ENCODE measurements at places on chromosomes 6 and 20.

DNA sequence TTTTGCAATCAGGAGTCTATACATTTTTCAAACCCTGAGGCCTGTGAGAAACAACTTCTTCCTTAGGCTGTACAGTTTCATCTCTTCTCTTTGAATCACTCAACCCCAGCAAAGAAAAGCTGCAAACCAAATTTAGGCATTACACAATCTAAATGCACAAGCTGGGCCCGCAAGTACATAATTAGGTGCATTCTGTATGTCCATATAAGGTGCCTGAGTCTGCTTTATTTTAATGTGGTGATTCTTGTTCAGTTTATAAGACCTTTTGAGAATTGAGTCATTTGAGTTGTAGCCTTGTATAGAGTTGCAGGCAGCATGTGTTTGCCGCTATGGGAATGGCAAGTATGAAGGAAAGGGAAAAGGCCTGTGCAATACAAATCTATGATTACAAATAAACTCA, 709.6 kb upstream of the MARCKS start:
- no peak for DNase-seq

GRCh38 chr6:38320358-38320757, 319.4 kb downstream of the BTBD9 start:
- DNase-seq = no peak

DNA sequence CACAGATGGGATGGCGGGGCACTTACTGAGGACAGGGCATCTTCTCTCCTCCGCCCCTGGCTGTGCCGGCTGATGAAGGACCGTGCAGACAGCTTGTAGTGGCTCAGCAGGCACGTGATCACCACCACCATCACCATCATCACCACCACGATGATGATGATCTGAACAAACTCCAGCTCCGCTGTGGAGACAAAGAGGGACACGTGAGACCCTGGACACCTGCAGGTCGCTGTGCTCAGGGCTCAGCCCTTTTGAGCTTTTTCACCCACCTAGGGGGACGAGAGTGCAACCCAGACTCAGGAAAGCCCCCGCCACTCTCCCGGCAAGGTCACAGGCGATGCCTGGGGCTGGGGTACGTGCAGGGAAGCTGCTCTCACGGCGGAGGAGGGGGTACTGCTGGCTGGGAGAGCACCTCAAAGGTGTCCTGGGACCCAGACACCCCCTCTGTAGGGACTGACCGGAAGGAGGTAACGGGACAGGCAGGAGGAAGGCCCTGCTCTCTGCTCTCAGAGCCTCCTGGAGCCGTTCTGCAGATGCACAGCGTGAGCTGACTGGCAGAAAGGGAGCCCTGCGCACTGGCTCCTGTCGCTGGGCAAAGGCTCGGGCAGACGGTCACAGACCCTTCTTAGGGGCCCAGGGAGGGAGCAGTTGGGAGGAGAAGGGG, 39.4 kb upstream of the ZBP1 start:
- DNase-seq = no peak

DNA sequence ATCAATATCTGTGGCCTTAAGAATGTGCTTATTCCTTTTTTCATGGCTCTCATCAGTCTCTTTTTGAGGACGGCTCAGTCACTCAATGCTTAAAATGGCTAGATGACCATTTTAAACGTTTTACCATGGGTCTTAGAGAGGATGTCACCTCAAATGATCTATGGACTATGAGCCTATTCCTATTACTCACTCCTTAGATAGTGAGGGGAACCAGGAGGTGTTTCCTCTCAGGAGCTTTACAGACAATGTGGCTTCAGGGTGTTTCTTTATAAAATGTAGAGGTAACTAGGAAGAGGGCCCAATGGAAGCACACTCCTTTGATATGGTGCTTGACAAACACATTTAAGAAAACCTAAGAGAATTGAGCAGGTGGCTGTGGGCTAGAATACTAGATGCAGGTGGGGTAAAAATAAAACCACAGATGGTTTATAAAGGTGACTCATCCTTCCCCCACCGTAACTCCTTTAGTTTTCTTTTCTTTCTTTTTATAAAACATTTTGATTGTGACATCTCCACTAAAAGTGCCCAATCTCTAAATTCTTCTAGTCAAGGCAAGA, 1.5 kb upstream of the TMEM200A start:
- DNase-seq = no peak

GRCh38 chr6:20875369-20875963, 341.2 kb downstream of the CDKAL1 start:
- no peak for DNase-seq

DNA sequence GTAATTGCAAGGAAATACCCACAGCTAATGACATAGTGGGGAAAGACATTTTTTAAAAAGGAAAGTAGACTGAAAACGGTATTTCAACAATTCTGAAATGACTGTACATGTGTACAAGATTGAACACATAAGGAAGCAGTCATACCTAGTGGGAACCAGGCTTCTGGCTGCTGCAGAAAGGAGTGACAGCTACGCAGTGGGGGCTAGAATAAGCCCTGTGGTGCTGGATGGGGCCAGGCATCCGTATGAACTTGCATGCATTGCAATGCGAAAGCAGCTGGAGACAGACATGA, 54.9 kb upstream of the GPR31 start:
- DNase-seq = no peak

DNA sequence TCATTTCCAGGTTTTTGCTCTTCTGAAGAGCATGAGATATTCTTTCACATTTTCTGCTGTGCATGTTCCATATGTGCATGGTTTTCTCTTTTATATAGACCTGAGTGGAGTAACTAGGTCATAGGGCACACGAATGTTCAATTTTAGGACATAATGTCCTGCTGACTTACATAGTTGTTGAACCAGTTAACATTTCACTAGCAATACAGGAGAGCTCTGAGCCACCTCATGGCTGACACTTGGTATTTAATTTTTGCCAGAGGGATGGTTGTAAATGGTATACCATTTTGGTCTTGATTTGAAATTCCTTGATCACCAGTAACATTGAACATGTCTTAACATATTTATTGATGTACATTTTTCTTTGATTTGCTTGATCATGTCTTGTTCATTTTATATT, 38.3 kb downstream of the IGF2R start:
- no peak for DNase-seq

DNA sequence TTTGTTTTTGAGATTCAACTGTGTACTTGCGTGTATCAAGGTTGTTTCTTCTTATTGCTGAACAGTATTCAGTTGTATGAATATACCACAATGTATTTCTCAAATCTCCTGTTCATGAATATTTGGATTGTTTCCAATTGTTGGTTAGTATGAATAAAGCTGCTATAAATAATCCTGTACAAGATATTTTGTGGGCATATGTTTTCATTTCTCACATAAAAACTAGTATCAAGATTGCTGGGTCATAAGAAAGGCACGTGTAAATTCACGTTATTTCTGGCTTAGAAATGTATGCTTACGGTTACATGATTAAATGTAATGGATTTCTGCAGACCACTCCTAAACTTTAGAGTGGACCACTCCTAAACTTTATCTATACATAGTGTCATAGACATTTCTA, 96.6 kb downstream of the BTBD3 start:
- no peak for DNase-seq

DNA sequence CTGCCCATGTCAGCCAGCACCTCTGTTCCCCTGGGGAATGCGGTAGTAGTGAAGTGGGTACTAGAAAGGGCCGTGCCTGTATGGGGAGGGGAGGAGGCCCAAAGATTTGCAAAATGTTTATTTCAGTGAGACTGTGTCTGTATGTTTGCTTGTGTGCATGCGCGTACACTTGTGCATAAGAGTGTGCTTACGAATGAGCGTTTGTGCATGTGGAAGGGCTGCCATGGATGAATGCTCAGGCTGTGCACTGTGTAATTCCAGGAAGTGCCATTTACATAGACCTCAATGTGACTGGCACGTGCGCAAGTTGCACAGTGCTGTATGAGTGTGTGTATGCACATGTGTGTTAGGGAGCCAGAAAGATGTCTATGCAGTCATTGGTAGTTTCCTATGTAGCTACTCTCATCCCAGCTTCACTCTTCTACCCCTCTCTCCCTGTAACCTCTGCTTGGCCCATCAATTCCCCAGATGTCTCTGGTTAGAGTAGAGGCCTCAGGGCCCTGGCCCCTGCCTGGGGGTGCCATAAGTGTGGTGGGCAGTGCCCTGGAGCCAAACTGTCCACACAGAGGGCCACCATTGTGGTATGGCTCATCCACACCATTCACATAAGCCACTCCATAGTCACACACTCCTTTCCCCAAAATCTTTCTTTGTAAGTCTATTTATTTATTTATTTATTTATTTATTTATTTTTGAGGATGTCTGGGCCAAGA, 26.8 kb upstream of the SLC22A7 start:
- no peak for DNase-seq

DNA sequence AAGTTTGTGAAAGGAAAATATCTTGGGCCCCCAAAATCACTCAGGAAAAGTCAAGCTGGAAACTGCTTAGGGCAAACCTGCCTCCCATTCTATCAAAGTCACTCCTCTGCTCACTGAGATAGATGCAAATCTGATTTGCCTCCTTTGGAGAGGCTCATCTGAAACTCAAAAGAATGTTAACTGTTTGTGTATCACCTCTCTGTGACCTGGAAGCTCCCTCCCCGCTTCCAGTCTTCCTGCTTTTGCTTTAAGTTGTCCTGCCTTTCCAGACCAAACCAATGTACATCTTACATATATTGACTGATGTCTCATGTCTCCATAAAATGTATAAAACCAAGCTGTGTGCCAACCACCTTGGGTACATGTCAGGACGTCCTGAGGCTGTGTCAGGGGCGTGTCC, 331.4 kb upstream of the QKI start:
- DNase-seq = no peak

DNA sequence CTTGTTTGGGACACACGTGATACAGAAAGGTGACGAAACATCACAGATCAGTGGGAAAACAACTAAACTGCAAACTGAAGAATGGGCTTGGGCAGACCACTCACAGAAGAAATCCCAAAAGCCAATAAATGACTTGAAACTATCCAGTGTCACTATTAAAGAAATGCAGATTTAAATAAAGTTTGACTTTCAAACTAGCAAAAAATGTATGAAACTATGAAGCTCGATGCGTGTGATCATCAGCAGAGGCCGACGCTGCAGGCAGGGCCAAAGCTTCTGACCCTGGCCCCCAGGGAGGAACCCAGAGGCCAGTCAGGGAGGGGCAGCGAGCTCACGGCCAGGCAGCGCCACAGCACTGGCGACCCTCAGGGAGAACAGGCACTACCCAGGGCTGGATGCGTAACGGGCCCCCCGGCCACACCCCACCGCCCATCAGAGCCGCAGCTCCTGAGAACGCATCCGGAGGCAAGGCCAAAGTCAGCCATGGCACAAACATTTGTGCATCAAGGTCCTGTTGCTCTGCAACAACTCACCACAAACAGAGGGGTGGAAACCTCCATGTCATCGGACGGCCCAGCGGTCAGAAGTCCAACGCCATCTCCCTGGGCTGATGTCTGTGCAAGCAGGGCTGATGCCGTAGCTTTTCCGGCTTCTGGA, 94.1 kb downstream of the YTHDF1 start:
- no peak for DNase-seq

GRCh38 chr6:25862199-25862598, 11.8 kb downstream of the SLC17A3 start:
- DNase-seq = no peak

- DNase-seq = no peak
Measured at GRCh38 chr6:658244-658643, 1.3 kb upstream of the HUS1B start.

- DNase-seq = no peak
Measured at GRCh38 chr6:133407320-133408100, 166.4 kb downstream of the EYA4 start.

- DNase-seq = no peak
Measured at GRCh38 chr6:159766906-159767305, 5.1 kb downstream of the ACAT2 start.

- DNase-seq = no peak
Measured at GRCh38 chr20:48879612-48880245, 41.8 kb upstream of the ARFGEF2 start.

GRCh38 chr6:42210551-42210950, 7.1 kb downstream of the MRPS10 start:
- no peak for DNase-seq

DNA sequence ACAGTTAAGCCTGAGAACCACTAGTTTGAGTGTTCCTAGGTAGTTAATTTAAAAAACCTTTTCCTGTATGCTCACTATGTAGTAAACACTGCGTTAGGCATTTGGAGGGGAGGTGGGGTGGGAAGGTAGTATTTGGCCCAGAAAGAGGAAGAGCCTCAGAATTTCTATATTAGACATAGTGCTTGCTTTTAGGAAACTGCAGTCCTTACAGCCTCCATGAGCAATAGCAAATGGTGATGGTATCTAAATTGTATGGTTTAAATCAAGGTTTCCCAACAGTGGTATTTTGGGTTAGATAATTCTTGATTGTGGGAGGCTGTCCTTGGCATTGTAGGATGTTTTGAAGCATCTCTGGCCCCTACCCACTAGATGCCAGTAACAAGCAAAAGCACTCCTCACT, 61.5 kb upstream of the RIPOR2 start:
- DNase-seq = no peak

GRCh38 chr20:33789109-33789857, 21.9 kb upstream of the CHMP4B start:
- no peak for DNase-seq

DNA sequence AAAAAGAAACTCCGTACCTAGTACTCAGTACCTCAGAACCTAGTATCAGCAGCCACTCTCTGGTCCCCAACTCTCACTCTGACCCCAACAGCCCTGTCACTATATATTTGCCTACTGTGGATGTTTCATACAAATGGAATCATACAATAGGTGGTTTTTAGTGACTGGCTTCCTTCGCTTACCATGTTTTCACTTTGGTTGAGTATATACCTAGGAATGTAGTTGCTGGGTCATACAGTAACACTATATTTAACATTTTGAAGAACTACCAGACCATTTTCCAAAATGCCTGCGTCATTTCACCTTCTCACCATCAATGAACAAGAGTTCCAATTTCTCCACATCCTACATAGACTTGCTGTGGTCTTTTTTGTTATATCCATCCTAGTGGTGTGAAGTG, 283.2 kb downstream of the GMDS start:
- DNase-seq = no peak

GRCh38 chr6:7697432-7697819, 28.5 kb upstream of the BMP6 start:
- no peak for DNase-seq

- no peak for DNase-seq
Measured at GRCh38 chr6:129184808-129185366, 301.9 kb downstream of the LAMA2 start.

DNA sequence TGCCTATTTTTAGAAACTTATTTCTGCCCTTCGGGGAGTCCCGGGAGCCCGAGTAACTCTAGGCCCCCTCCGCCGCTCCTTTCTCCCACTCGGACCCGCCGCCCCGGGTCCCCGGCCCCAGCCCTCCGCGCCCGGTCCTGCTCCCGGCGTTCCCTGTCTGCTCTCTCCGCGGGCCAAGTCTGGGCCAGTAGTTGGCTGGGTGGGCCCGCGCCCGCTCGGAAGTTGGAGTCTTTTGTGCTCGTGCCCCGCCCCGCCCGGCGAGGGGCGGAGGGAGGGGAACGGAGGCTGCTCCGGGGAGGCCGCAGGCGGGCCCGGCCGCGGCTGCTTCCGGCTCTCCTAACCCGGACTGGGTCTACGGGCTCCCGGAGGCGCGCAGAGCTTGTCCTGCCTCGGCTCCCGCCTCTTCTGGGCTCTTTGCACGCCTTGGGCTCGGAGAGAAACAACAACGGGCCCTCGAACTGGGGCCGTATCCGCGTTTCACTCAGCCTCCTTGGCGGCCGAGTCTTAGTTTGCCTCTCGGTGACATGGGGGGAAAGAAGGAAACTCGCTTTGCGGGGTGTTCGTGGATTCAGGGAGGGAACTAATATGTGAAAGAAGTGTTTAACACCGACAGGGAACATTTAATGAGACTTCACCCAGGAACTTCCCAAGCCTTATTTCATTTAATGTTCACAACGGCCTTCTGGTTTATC, 657 bp downstream of the RALY start:
- peak; percentile 53 for DNase-seq

All from GDM1 (cell line).